LHCN-M2 (cell line): ENCODE measurements at places on chromosomes 2 and 18. TPM values are rescaled to one million over a fixed set of nuclear protein-coding genes. Genes with fewer than 3 reads are reported as not detected.

DNA sequence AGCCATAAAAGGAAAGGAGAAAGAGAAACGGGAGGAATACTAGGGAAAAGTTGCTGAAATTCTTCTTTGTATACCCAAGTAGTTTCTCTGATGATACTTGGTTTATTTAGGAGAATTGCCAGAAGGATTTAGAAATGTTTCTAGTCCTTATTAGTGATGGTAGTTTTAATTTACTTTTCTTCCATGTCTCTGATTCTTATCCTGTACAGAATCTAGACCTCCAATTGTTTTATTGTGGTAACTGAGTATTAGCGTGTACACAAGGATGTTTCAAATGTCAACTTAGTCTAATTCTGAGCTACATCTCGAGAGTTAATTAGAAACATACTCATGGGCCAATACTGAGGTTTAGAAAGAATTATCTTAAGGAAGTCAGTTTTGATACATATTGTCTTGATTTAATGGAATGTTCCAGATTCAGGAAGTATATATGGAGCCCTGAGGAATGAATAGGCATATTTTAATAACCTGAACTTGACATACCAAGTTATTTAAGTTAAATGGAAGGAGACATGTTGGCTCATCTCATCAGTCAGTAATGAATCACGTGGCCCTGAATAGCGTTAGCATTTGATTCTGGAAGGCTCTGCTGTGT, 219.6 kb downstream of the LTBP1 start:
- DNase-seq: no peak

DNA sequence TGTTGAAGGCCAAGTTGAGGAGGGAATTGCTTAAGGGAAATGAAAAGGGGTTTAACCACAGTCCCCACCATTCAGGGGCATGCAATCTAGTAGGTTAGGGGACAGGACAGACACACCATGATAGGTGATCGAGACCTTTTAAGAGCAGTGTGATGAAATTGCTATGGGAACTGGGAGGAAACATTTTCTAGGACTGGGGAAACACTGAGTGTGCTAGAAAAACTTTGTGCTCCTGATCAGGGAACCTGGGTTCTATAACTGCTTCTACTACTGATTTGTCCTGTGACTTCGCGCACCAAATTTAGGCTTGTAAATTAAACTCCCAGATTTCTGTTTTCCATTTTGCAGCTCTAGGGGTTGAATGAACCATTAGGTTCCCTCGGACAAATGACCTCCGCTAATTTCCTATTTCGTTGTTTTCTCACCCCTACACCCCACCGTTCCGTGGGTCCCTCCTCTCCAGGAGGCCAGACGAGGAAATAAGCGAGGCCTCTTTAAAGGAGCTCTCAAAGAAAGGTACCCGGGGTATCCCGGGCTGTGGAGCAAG, 371 bp upstream of the LCLAT1 start:
- no peak for DNase-seq

GRCh38 chr18:2337552-2338141, 233.7 kb downstream of the METTL4 start:
- peak; percentile 45 for DNase-seq

Gene NMUR1
- not detected in 2 replicates for total RNA-seq
